ENCODE measurements at places on chromosomes 2 and 18.
A peak's percentile ranks its signal among the peaks of the same experiment; 100 is the strongest.

DNA sequence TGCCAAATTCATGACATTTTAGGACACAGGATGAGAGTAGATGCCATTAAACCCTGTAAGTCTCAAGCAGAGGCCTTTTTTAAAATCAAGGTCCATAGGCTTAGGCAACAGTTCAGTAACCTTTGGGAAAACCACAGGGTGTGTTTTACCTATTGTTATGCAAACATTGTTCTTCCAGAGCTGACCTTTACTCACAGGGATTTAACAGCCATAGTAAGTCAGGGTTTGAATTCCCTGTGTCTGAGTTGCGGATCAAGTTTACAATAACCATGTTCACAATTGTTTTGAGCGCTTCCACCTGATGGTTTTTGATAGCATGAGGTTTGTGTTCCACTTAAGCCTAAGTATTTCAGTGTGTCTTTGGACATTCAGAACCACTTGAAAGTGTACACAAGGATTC is 160.1 kb upstream of the BOD1L2 start:
- DNase-seq = peak; percentile 29

DNA sequence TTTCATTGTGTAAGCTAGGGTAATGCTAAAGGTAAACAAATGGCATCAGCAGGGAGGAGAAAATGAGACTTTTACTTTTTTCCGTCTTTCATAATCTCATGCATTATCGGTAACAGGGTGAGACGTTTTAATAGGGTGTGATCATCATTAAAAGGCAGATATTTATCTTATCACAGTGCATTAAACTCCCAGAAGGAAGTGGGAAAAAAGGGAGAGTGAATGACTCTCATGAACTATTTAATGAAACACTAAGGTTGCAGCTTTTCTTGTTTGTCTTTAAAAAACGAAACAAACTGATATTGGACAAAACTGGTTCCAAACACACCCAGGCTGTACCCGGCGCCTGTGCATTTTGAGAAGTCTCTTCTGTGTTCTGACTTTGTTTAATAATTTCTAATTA is 1936.8 kb upstream of the PIK3C3 start:
- DNase-seq = no peak

- no peak for DNase-seq
Measured at GRCh38 chr2:217008794-217009193, 148.9 kb upstream of the TNP1 start.

GRCh38 chr2:197215748-197216360 is 94.7 kb downstream of the ANKRD44 start:
- DNase-seq = no peak

GRCh38 chr2:173278794-173279526 is 75.7 kb upstream of the CDCA7 start:
- no peak for DNase-seq

DNA sequence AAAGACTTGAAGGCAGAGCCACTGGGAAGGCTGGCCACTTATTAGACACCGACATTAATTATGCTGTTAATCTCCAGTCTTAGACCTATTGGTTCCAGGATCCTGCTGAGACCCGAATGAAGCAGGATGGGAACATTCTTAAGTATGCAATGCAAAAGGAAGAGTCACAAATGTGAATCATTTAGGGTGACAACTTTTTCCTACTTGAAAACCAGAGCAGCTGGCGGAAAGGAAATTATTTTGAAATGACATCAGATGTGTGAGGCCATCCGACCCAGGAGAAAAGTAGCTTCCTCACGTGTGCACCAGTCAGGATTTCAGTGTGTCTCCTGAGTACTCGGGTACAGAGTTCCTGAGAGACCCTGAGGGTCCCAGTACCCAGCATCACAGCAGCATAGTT is 222.9 kb upstream of the NCKAP5 start:
- DNase-seq = no peak

GRCh38 chr2:174919947-174920595 is 85.1 kb downstream of the CHN1 start:
- DNase-seq = no peak

- DNase-seq = no peak
Measured at GRCh38 chr2:134669731-134670669, 48.8 kb downstream of the TMEM163 start.

GRCh38 chr18:76554547-76555222 is 59.6 kb upstream of the ZNF516 start:
- DNase-seq = no peak

DNA sequence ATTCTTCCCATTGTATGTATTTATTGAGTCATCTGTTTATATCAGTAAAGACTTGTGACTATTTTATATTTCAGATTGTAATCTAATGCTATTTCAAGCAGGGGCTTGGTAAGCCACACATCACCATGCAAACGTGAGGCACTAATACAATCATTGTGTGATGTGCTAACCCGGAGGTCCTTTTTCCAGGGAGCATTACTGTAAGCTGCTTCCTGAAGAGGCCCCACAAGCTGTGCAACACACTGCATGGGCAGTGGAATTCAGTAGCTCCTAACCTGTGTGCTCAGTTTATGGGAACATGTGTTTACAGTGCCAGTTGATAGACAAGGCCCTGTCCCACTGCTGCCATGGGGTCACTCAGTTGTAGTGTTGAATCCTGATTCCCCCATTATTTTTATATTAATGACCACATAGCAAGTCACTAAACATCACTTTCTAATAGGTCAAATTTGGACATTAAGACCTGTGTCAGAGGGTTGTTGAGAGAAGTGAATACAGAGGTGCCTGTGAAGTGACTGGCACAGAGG is 162.9 kb downstream of the FHOD3 start:
- no peak for DNase-seq

DNA sequence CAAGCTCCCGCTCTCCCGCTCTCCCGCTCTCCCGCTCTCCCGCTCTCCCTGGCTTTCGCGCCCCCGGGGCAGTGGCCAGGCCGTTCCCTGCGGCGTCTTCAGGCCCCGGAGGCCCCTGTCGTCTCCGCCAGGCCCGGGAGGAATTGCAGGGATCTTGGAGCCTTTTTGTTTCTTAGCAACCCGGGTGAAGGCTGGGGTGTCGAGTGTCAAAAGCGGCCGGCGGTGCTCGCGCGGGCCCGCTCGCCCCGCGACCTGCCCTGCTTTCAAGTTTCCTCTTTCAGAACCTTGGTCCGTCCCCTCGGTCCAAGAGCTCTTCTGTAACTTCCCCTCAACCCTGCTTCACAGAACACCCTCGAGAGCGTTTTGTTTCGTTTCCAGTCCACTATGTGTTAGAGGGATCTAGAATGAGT is 1.4 kb downstream of the RNF138 start:
- peak; percentile 41 for DNase-seq

DNA sequence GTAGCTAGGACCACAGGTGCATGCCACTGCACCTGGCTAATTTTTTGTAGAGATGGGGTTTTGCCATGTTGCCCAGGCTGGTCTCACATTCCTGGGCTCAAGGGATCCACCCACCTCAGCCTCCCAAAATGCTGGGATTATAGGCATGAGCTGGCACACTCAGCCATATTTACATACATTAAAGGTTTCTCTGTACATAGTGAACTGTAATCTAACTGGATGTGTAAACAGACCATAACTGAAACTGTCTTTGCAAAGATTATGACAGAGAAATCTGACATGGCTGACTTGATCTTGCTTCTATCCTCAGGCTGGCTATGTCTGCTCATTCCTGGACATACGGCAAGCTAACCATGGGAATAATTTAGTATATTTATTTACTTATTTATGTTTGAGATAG is 139.2 kb upstream of the XPO1 start:
- DNase-seq = no peak

DNA sequence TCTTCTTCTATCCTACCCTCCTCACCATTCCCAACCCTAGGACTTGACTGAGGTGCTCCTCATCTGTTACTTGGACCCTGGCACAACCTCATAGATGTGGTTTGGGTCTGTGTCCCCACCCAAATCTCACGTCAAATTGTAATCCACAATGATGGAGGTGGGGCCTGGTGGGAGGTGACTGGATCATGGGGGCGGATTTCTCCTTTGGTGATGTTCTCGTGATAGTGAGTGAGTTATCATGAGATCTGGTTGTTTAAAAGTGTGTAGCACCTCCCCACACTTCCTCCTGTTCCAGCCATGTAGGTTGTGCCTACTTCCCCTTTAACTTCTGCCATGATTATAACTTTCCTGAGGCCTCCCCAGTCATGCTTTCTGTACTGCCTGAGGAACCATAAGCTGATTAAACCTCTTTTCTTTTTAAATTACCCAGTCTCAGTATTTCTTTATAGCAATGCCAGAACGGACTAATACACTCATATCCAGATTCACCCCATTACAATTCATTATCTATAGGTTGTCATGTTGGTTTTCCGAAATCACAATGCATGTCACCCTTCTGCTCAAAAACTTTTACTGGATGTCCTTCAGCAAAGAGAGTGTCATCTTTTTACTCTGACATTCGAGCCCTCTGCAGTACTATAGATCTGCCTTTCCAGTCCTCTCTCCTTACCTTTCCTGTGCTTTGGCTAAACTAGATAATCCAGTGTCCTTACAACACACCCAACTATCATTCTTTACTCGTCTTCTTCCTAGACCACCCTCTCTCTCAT is 45.7 kb downstream of the APOB start:
- DNase-seq = no peak

DNA sequence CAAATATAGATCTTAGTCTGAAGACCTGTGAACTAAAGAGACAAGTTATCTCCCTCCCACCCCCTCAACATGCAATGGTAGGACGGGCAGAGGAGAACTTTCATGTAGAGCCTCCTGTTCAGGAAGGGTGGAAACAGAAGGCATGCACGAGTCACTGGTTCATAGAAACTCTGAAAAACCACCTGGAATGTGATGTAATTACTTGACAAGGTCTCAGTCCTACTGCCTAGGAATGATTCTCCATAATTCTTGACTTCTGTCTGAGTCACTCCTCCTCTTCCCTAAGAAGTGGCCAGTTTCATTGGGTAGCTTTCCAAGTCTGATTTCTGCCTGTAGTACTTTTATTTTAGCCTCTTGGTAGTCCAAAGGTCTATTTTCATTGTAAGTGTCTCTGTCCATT is 277.3 kb downstream of the PTPRM start:
- DNase-seq = no peak

DNA sequence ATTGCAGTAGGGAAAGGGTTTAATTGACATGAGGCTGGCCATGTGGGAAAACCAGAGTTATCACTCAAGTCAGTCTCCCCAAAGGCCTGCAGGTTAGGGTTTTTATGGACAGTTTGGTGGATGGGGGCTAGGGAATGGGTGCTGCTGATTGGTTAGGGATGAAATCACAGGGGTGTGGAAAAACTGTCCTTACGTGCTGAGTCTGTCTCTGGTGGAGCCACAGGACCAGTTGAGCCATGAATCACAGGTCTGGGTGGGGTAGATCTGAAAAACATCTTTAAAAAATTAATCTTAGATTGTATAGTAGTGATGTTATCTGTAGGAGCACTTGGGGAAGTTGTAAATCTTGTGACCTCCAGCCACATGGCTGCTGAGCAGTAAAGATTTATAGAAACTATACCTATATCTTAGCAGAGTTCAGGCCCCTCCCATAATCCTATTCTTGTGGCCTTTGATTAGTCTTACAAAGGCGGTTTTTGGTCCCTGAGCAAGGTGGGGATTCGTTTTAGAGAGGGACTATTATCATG is 139.6 kb downstream of the COMMD1 start:
- DNase-seq = peak; percentile 3

GRCh38 chr2:221836095-221836494 is 264.0 kb upstream of the EPHA4 start:
- DNase-seq = no peak

- no peak for DNase-seq
Measured at GRCh38 chr2:149572102-149572953, 15.2 kb downstream of the MMADHC start.

GRCh38 chr2:168160897-168161296 is 86.5 kb downstream of the STK39 start:
- peak; percentile 18 for DNase-seq

- DNase-seq = no peak
Measured at GRCh38 chr2:129585760-129586159, 393.7 kb upstream of the RAB6C start.

DNA sequence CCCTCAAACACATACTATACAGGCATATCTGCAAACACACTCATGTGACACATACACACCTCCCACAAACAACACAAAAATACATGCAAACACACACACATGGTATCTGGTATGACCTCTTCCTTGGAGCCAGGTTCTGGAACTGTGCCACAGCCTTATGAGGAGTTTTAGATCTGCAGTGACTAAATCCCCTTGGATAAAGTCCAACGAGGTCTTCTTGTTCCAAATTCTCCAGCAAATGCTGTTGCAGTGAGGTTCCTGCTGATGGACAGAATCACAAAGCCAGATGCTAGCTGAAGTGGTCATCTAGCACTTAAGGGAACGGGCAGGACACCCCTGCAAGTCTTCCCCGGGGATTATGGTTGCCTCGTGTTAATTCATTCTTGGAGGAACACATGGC is 54.5 kb upstream of the DAPL1 start:
- DNase-seq = no peak

GRCh38 chr2:233323851-233324250 is 16.2 kb downstream of the SAG start:
- no peak for DNase-seq

DNA sequence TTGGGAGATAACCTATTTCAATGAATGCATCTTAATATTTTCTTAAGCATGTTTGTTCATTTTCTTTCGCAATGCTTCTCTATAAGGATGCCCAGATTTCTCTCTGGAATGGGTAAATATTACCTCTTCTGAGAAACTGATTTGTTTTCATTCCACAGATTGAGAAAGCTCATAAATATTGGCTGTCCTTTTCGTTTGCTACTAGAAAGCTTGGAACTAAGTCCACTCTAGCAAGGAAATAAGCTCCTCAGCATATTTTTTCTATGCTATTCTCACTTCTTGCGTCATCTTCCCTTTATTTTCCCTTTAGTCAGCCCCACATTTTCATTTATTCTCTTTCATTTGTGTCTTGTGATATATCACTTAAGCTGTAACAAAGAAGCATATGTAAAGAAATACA is 76.3 kb downstream of the ANTXR1 start:
- no peak for DNase-seq

DNA sequence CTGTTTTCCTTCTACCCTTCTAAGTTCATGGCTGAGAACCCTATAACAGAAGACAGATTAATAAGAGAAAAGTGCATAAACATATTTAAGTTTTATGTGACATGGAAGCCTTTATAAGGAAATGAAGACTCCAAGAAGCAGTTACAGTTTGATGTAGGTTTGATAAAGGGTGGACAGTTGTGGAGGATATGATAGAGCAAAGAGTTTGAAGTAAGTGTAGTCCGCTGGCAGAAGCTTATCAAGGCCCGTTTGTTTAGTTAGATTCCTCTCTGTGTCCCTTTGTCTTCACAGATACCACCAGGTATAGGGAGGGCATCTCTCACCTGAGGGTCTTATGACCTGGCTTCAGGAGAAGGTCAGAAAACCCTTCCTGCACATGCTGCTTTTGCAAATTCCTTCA is 10.4 kb upstream of the CASP8 start:
- no peak for DNase-seq

DNA sequence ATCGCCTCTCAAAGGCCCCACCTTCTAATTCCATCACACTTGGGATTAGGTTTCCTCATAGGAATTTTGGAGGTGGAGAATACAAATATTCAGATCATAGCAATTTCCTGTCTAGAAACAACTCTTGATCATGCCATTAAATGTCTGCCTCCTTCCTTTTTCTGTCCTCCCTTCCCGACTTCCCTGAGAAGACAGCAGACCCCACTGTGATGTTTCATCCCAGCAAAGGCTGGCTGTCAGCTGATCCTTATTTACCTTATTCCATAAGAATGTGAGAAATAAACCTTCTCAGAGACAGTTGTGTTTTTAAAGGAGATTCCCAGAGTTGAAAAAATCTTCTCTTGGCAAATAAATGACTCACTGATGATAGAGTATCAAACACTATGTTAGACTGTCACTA is 133.9 kb downstream of the TDRD15 start:
- no peak for DNase-seq
